Amniotic stem cell (primary cell): ENCODE measurements at places on chromosomes 2 and 18.

DNA sequence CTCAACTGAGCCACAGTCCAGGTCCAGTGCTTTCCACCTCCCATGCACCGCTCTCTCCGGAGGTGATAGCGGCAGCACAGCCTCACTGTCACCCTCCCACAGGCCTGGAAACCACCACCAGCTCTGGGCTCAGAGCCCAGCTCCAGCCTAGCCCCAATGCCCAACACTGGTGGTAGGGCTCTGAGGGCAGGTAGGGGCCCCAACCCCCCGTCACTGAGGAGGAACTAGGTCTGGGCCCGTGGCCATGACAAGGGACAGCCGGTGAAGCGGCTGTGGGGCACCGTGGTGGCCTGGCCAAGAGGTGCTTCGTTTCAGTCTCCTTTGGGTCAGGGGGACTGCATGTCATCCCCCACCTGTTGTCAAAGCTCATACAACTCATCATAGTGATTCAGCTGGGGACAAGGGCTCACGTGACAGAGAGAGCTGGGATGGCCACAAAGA is 5.5 kb upstream of the TMEM214 start:
- DNase-seq, result no peak

GRCh38 chr2:128531856-128532255 is 213.2 kb upstream of the HS6ST1 start:
- DNase-seq, result no peak

DNA sequence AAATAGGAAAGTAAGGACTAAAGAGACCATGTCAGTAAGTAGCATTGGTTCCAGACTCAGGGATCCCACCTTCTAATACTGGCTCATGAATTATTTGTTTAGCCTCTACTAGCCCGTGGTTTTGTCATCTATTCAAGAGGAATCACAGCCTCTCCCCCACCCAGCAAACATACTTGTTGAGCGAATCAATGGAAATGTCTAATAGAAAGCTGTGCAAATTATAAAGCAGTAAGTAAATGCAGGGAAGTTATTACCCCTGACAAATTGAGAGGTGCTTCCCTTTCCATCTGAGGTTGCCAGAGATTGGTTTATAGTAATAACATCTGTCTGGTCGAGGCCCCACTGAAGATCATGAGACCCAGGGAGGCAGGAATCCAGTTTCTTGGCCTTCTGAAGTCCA is 219.3 kb upstream of the OSR1 start:
- DNase-seq, result no peak

DNA sequence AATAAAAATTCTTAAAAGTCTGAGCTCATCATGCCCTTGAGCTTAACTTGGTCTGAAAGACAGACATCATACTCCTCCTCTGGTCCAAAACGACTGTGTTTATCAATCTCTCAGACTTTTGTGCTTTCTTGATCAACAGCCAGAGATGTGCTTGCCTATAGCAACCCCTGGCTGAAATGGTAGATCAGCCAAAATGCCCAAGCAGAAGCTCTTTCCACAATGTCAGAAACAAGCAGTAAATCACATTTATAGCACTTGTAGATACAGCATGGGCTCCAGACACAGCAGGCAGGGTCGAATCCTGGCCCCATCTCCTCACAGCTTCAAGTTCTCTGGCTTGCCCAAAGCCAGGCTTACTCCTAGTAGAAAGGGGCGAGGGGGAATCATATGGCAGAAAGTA is 110.4 kb upstream of the FOSL2 start:
- no peak for DNase-seq

- no peak for DNase-seq
These were observed 64.7 kb downstream of the RAPH1 start for GRCh38 chr2:203470371-203470770.

DNA sequence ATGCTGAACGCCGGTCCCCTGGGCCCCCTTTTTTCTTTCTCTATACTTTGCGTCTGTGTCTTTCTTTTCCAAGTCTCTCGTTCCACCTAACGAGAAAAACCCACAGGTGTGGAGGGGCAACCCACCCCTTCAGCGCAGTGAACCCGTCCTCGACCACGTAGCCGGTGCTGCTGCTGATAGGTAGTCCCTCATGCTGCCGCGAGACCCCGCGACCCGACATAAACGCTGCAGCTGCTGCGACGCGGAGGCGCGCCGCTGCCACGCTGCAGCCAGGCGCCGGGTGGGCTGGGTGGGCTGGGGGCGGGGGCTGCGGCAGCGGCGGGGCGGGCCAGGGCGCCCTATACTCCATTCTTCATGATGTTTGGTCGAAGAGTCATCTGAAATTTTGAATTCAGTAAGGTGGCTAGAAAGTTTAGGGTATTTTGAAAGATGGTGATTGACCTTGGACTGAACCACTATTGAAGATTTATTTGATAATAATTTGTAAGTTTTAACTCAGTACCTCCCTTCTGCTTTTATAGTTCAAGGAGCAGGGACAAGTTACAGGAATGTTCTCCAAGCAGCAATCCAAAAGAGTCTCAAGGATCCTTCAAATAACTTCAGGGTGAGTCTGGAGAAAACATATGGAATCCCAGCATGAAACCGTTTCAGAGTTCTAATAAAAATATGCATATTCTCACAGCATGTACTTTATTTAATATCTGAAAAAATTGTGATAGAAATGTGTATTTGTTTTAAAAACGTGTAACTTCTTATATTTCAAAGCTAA is 24.1 kb downstream of the CFLAR start:
- DNase-seq, result no peak

GRCh38 chr18:26764177-26764576 is 101.3 kb downstream of the AQP4 start:
- no peak for DNase-seq

- no peak for DNase-seq
These were observed 365.7 kb upstream of the FANCL start for GRCh38 chr2:58606799-58607198.

DNA sequence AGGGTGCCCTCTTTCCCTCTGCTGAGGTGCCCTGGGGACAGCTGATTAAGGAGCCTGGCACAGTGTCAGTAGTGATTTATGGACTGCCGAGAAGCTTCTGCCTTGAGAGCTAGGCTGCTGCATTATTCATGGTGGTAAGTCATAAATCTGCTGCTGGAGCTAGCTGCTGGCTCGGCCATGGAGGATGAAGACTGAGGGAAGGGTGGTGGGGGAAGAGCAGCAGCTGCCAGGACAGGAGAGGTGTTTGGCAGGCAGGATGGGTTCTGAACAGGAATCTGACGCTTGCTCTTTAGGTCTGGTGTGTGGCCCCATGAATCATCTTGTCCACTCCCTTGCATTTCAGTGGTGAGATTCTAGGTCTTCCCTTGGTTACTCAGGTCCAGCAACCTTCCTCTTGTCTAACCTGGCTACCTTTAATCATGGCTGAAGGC is 296.3 kb downstream of the DYSF start:
- DNase-seq, result no peak

DNA sequence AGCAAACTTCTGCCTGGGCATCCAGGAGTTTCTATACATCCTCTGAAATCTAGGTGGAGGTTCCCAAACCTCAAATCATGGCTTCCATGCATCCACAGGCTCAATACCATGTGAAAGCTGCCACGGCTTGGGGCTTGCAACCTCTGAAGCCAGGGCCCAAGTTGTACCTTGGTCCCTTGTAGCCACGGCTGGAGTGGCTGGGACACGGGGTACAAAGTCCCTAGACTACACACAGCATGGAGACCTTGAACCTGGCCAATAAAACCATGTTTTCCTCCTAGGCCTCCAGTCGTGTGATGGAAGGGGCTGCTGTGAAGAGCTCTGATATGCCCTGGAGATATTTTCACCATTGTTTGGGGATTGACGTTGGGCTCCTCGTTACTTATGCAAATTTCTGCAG is 43.4 kb upstream of the GALNT13 start:
- no peak for DNase-seq
